Activated CD4-positive, alpha-beta T cell treated with anti-CD3 and anti-CD28 coated beads, Interleukin-2, amount 50 U/mL, for 16 hours (primary cell): ENCODE measurements at places on chromosomes 1 and 21.

- no peak for DNase-seq
Measured at GRCh38 chr1:106944721-106945120, 111.8 kb upstream of the PRMT6 start.

GRCh38 chr1:82515650-82516049, 714.9 kb downstream of the ADGRL2 start:
- DNase-seq: no peak

DNA sequence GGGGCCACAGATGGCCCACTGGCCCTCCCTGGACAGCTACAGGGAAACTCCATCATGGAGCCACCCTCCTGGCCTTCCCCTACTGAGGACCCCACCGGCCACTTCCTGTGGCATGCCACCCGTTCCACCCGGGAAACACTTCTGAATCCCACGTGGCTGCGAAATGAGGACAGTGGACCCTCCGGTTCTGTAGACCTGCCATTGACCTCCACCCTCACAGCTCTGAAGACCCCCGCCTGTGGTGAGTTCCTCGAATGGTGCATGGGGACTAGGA, 40.3 kb downstream of the UMODL1 start:
- DNase-seq: no peak

- peak; percentile 51 for DNase-seq
Measured at GRCh38 chr1:197924516-197925123, 7.4 kb downstream of the LHX9 start.

GRCh38 chr1:83026745-83027144, 972.2 kb downstream of the TTLL7 start:
- peak; percentile 11 for DNase-seq

- no peak for DNase-seq
Measured at GRCh38 chr21:29300807-29301138, 2.1 kb downstream of the BACH1 start.

- no peak for DNase-seq
Measured at GRCh38 chr21:39430457-39430856, 15.1 kb downstream of the LCA5L start.

GRCh38 chr1:89065079-89065868, at the start of gene GBP1:
TSS of gene GBP1 (minus strand) at chr1:89065208. CDS start at chr1:89063234, 1,974 bp downstream.
- peak; percentile 66 for DNase-seq

DNA sequence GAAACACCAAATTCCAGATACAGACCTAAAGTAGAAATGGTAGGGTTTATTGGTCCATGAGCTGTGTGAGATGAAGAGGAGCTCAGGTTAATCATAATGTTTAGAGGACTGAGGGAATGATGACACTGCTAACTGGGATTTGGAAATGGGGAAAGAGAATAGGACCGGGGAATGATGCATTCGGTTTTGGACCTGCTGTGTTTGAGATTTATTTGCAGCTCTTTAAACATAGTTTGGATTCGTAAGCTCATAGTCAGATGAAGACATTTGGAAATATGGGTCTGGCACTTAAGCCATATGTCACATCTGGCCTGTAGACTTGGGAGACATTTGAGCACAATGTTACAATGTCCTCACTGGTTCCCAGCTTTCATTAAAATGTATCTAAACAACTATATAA, 127.9 kb upstream of the DUSP10 start:
- no peak for DNase-seq

GRCh38 chr21:32456497-32456918, 44.0 kb downstream of the EVA1C start:
- DNase-seq: no peak
